ENCODE measurements at places on chromosomes 7 and 10.
A peak's percentile ranks its signal among the peaks of the same experiment; 100 is the strongest.

DNA sequence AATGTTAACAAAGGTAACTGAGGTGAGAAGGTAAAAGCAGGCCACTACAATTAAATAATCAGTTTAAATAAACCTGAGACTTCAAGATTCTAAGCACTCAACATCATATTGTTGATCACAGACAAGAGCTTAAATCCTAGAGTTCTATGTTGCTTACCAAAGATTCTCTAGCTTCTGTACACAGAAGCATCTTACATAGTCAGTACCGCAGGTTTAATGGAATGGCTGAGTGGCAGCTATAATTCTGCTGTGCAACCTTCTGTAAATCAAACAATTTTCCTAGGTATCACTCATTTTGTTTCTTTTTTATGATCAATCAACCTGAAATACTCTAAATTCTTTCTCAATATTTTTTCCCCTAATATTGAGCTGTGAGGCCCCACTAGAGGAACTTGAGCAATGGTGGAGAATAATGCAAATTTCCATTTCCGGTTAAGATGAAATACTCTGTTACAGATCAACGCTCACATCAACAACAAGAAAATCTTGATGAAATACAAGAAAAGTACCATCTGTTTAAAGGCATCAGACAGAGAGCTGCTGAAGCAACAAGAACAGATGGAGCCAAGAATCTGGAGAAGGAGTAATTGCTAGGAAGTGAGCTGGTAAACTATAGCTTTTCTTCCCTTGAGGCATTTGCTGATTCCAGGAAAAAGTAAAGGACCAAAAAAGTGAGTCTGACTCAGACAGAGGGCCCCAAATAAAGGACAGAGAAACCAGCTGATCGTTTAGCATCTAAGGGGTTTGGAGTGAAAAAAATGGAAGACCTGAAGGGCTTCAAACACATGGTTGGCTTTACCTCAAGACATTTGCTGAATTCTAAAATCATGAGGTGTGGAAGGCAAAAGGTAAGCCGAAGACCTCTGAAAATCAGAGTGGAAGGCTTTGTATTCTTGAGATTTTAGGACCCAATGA is 22.6 kb downstream of the PNPLA8 start:
- no peak for DNase-seq

DNA sequence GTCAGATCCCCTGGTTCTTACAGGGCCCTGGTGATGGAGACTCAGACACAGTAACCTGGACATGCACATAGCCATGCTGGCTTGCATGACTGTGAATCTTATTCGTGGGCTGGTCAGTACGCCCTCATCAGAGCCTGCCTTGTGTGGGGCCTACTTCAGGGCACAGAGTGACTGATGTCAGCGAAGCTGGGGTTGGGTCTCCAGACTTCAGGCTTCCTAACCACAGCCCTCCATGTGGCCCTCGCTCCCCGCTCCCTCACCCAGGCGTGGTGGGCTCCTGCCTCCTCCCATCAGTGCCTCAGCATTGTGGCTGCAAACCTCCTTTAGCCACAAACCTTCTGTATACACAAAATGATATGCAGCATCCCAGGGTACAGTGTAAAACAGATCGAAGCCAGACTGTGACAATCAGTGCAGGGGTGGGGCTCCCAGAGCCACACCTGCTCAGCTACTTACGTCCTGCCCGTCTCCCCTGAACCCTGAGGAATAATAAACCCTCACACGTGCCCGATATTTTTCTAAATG is 7.1 kb upstream of the C10orf105 start:
- DNase-seq, result peak; percentile 58

DNA sequence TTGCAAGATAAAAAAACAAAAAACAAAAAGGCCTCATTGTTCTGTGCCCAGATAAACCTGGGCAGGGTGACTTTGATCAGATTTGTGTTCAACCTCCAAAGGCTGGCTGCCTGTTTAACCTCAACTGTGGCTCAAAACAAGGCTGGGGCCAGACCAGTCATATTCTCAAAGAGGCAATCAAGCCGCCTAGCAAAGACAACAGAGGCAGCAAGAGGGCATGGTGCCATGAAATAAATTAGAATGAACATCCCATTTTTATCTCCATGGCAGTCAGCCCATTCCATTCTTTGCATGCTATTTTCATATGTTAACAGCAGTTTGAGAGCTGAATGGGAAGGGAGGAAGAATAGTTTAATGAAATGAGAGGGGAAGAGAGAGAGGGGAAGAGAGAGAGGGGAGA is 1150.3 kb downstream of the TYW1 start:
- DNase-seq, result no peak

- DNase-seq, result no peak
Observed at GRCh38 chr10:3278771-3279170, 106.2 kb upstream of the PITRM1 start.

- DNase-seq, result no peak
Observed at GRCh38 chr10:130498934-130499333, 362.7 kb downstream of the GLRX3 start.

- DNase-seq, result no peak
Observed at GRCh38 chr7:107479303-107479702, 9.4 kb downstream of the GPR22 start.

DNA sequence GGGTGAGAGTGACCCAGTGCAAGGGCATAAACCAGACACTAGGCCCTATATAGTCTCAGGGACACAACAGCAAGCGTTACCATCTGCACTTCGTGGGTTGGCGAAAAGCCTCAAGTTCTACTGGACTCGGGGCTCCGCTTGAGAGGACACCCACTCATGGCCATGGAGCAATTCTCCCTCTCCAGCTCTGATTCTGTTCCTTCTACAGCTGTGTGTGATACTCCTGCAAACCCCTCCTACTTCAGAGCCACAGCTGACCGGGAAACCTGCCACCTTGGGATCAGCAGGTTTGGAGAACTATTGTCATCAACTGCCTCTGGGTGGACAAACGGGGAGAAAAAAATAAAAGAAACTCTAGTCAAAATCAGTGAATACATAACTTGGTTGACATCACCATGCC is 306.9 kb downstream of the FGFR2 start:
- no peak for DNase-seq

- no peak for DNase-seq
Observed at GRCh38 chr10:30992681-30993080, 39.0 kb downstream of the ZNF438 start.

- DNase-seq, result peak; percentile 18
Observed at GRCh38 chr7:25968205-25968993, 183.6 kb upstream of the NFE2L3 start.

DNA sequence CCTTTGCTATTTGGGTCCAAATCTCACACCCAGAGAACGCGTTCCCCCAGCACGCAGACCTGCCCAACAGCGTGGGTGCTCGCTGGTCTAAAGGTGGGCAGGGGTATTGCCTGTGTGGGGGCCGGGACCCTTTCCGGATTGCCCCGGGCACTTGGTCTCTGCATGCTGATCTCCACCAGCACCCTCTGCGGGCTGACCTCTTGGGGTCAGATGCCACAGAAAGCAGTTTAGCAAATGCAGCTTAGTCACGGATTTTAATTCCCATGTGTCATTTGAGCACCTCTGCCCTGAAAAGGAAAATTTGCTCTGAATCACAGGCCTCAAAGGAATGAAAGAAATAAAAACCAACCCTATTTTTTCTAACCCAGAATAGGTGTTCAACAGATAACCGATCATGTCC is 46.7 kb downstream of the PKD1L1 start:
- no peak for DNase-seq

- DNase-seq, result no peak
Observed at GRCh38 chr10:56745490-56745889, 384.4 kb upstream of the ZWINT start.

GRCh38 chr10:21626457-21627161 is 92.6 kb downstream of the MLLT10 start:
- no peak for DNase-seq

DNA sequence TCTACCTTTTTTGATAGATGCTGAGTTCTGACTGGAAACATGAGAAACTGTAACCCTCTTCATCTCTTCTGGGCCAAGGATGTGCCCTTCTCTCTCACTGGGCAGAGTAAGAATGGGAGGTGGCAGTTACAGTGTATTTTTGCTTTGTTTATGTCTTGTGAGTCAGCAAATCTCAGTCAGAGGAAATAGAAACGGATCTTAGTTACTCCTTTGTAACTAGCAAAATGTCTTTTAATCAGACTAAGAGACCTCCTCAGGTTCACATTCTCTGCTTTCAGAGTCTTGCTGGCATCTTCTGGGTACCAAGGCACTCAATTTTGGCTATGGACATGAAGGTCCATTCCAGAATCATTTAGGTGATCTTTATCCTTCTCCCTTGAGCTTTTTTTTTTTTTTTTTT is 70.9 kb downstream of the HHEX start:
- DNase-seq, result no peak

GRCh38 chr10:131775833-131776232 is 125.0 kb upstream of the PPP2R2D start:
- DNase-seq, result no peak

DNA sequence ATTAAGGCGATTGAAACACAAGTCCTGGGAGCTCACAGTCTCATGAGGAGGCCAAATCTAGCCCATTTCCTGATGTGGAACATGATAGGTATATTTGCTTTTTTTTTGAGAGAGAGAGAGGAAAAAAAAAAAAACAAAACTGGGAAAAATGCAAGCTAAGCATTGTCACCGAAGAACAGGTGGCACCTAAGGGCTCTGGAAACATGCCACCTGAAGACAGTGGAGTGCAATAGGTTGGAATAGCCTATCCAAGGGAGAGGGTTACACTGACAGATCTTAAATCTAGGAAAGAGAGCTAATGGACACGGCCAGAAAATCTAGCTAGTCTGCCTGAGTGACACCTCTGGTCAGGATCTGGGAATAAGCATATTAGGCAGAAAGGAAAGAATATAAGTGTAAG is 110.2 kb downstream of the SRI start:
- DNase-seq, result no peak

- no peak for DNase-seq
Observed at GRCh38 chr10:52257692-52258075, 56.4 kb upstream of the DKK1 start.

DNA sequence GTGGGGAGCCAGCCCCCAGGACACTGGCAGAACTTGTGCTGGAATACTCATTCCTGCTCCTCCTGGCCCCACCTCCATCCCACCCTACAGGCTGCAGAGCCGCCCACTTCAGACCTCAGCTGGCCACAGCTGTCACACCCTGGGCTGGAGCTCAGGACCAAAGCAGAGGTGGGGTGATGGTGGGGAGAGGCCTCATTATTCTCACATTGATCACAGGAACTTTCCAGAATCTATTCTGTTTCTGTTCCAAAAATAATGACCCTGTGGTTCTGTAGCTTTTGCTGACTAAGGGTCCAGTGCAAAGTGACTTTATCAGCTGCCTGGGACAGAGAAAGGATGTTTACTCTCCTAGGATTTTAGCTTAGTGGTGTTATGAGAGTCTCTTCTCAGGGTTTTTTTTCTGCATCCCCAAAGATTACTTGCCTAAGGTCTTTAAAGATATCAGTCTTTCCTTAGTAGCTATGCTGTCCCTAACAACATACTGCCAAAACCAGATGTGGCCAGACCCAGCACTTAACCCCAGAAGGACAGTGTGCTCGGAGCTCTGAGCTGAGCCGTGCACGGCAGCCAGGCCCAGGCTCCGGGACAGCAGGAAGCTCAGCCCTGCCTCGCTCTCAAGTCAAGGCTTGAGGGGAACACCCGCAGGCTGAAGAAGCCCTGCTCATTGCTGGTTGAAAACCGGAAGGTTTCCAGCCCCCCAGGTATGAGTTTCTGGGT is 223.3 kb downstream of the MLLT10 start:
- no peak for DNase-seq

DNA sequence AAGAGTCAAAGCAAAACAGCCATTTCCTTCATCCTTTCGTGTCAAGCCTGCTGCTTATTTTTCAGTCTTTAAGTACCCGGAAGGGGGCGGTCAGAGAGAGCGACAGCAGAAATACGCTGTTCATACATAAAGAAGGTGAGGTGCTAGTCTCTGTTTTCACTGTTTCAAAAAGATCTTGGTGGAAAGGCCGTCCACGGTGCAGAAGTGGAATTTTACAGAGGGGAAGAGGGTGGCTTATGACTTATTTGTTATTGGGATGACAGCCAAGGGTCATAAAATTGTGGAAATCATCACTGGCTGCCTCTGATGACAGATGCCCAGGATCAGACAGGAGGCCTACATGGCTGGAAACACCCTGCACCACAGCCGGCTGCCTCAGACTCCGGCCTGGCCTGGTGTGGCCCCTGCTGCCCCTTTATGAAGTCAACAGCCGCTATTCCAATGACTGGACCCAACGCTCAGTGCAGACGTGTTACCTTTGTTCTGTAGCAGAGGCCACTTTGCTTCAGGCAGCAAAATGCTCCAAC is 57.0 kb downstream of the HIPK2 start:
- no peak for DNase-seq

DNA sequence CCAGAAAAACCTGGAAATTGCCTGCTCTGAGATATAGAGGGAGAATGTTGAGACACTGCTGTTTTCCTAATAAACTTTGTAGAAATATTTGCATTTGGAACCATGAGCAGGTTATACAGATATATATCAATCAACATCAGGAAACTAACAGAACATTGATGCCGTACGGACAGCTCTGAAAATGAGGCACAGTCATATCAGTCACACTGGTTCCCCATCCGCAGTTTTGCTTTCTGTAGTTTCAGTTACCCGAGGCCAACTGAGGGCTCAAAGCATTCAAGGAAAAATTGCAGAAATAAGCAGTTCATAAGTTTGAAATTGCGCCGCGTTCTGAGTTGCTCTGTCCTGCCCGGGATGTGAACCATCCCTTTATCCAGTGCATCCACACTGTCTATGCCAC is 137.9 kb downstream of the KLF6 start:
- DNase-seq, result no peak

DNA sequence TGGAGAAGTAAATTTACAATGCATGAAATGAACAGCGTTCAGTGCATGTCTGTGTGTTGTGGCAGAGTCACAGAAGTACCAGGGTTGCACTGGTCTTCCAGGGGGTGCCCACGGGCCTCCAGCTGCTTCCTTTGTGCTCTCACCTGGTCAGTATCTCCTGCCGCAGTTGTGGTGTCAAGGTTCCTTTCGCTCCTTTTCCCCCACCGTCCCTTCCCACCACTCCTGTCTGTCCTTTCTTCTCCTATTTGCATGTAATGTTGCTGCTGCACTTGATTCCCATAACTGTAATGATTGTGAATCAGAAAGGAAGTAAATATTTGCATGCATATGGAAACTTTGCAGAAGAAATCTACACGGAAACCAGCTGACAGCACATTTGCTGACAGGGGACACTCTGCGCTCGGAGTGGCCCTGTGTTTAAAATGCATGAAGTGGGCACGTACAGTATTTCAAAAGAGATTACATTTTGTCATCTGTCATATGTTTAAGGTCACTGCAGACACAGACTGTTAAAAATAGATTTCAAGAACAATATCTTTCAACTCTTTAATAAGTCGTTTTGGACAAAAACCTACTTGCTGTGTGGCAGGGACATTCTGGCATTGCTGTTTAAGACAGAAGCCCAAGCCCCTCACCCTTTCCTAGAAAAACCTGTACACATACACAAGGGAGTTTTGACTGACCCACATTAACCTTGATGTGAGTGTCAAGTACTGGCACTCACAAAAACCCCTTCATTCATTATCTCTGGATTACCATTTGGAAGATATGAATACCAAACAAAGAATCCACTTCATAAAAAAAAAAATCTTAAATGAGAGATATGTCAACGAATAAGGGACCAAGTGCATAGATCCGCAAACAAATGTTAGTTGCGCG is 336.7 kb upstream of the KLF6 start:
- DNase-seq, result no peak

- no peak for DNase-seq
Observed at GRCh38 chr7:145665499-145666258, 450.9 kb upstream of the CNTNAP2 start.

- DNase-seq, result no peak
Observed at GRCh38 chr7:94272821-94273583, 121.7 kb upstream of the COL1A2 start.

GRCh38 chr7:112377593-112377992 is 72.7 kb upstream of the IFRD1 start:
- DNase-seq, result no peak

GRCh38 chr10:4482659-4483058 is 343.3 kb upstream of the AKR1E2 start:
- DNase-seq, result no peak

All from central memory CD4-positive, alpha-beta T cell (primary cell).